ELF-1 (cell line): ENCODE measurements at places on chromosomes 13 and 19.
A peak's percentile ranks its signal among the peaks of the same experiment; 100 is the strongest.

GRCh38 chr13:112583592-112584277 lies 4.2 kb downstream of the TUBGCP3 start:
- no peak for DNase-seq

GRCh38 chr19:4403005-4403761 lies 743 bp downstream of the CHAF1A start:
- DNase-seq, result no peak

- DNase-seq, result peak; percentile 55
These were observed 4.2 kb upstream of the ZSCAN4 start for GRCh38 chr19:57664269-57665127.

DNA sequence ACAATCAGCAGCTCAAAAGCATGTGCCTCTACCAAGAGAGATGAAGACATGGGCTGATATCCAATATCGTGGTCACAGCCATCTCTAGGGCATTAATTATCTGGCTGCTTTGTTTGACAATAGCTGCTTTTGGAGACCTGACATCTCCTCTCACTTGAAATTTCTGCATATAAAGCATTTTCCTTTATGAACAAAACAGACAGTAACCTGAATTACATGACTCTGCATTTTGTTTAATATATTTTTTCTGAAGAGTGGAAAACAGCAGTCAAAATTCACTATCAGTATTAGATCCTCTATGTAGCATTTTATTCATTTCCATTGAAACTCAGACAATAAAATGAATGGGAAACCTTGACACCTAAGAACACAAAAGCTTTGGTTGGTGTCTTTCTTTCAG lies 42.4 kb upstream of the ESD start:
- no peak for DNase-seq

DNA sequence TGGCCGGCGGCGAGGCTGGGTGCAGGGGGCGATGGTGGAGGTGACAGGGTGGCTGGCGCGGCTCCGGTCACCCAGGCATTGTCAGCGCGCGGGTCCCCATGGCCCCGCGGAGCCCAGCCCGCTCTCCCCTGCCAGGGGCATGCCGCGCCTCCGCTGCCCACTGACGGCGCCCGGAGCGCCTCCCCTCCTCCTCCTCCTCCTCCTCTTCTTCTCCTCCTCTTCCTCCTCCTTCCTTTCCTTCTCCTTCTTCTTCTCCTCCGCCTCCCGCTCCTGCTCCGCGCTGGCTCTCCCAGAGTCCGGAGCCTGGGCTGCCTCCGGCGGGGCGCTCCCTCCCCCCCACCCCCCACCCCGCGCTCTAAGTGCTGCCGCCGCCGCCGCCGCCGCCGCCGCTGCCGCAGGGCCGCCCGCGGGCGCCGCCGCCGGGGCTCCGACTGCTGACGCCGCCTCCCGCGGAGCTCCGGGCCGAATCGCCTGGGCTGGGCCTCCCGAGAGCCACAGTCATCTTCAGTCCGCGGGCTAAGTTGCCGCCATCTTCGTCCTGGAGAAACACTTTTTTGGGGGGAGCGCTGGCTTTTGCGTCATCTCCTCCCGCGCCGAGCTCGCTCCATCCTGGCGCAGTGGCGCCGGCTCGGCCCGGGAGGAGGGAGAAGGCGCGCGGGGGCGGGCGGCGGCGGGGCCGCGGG lies 348.3 kb downstream of the LIG4 start:
- DNase-seq, result peak; percentile 10

GRCh38 chr19:48739404-48740163 lies 826 bp downstream of the RASIP1 start:
- DNase-seq, result no peak

- peak; percentile 47 for DNase-seq
These were observed 284.3 kb downstream of the FOXO1 start for GRCh38 chr13:40381935-40382764.

DNA sequence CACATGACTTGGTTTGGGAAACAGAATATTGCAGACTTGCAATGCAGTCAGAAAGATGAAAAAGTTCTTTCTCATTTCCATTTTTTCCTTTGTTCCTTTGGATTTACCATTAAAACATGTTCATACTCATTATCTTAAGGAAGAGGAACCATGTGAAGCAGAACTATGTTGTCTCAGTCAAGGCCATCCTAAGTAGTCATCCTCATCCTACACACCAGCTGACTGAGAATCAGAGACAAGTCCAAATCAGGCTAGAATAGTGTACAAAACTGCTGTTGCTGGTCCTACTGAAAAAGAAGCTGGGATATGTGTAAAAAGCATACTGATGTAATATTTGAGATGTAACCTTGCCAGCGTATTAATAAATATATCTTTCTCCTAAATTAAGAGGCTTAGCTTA lies 433.4 kb downstream of the SLITRK5 start:
- no peak for DNase-seq

DNA sequence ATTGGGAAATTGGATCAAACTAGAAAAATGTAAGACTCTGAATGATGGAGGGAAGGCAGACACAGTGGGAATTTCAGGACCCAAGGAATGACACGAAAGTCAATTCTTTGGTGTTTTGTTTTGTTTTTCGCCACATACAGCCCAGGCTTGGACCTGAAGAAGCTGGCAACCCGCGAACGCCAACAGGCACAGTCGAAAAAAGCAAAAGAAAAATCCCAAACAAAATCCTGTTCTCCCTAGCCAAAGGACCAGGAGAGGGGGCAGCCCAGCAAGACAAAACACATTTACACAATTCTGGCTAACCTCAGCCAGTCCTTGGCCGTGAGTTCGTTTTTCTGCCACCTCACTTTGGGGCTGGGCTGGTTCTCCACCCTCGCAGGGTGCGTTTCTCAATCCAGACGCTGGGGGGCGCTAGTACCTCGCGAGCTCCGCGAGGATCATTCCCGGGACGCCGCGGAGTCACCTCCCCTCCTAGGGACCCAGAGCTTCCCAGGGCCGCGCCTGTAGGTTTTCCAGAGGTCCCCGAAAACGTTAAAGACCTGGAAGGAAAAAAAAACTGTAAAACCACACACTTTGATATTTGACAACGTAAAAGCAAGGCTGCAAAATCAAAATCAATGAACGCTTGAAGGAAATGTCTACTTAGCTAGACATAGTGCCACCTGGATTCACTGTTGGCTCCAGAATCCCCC lies 34.9 kb upstream of the TPM4 start:
- DNase-seq, result peak; percentile 90

- peak; percentile 79 for DNase-seq
These were observed at the start of gene USHBP1 for GRCh38 chr19:17264641-17264979. USHBP1 (minus strand) TSS chr19:17264745; CDS start chr19:17264299, 446 bp downstream.

DNA sequence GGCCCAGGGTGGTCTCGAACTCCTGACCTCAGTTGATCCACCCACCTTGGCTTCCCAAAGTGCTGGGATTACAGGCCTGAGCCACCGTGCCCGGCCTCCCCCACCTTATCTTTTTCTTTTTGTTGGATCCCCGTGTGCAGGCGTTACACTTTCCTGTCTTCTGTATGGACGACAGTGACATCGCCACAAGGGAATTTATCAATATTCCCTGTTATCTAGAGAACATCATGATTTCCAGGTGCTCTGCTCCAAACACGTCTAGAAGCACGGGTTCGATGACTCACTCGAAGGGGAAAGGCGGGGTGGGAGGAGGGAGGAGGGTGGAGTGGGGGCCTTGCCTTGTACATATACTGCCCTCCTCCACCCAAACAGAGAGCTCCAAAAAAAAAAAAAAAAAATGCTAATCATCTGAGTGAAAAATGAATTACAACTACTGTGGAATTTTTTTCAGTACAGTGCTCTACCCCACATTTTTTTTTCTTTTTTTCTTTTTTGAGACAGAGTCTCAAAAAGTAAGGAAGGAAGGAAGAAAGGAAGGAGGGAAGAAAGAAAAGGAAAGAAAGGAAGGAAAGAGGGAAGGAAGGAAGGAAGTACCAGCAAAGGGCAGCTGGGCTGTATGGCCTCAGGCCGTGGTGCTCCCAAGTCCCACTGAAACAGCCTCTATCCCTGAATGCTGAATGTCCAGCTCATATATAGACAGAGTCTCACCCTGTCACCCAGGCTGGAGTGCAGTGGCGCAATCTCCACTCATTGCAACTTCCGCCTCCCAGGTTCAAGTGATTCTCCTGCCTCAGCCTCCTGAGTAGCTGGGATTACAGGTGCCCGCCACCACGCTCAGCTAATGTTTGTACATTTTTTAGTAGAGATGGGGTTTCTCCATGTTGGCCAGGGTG lies 36.8 kb downstream of the INSR start:
- DNase-seq, result peak; percentile 61

DNA sequence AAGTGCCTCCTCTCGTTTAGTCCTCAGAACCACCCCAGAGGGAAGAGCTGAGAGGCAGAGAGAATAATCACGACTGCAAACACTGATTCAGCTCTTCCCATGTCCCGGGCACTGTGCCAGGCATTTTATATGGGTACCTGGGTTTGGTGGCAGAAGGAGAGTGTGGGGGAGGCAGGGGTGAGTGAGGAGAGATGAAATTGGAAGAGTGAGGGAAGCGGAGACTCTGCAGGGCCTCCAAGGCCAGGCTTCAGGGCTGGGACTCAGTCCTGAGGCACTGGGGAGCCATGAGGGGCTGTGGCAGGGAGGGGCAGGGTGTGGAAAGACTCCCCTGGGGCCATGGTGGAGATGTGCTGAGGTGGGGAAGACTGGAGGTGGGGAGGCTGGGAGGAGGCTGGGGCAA lies 8.7 kb downstream of the SYNGR4 start:
- no peak for DNase-seq

GRCh38 chr19:31344403-31344802 lies 4.8 kb downstream of the TSHZ3 start:
- peak; percentile 24 for DNase-seq

DNA sequence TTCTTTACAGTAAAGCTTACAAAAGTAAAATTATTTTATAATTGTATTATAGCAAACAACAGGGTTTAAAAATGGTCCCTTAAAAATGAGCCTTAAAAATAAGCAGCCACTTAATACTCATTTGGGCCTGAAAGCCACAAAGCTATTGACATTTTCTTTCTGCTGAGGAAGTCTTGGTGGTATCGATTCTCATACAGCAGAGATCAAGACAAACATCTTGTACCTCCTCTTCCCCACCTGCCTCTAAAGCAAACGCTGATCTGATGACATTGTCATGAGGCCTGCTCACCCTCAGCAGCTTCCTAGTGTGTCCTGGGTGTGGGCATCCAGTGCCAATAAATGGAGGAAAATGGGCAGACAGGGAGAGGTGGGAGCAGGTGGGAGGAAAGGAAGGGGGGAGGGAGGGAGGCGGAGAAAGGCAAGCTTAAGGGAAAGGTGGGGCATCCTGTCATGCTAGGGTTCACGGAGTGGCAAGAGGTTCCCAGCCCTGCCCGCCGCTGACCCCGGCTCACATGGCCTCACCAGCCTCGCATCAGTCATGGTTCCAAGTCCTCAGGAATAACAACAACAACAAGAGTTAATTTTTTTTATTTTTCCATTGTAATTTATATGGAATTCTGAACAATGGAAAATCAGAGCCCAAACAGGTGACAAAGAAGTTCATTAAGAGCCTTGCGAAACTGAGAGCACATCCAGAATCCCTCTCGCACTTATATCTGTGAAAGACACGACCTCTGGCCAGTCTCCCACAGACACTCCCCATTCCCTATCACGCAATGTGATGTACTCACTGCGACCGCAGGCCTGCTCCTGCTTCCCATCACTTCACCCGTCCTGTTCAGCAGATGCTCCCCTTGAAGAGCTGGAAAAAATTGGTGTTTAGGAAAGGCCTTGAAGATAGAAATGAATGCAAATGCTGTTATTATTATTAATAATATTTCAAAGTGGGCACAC lies 15.1 kb upstream of the ATP11A start:
- DNase-seq, result no peak

- DNase-seq, result no peak
These were observed 2.8 kb downstream of the TMEM150B start for GRCh38 chr19:55322204-55322885.

GRCh38 chr13:68081061-68081460 lies 850.9 kb upstream of the PCDH9 start:
- DNase-seq, result no peak

GRCh38 chr19:17751103-17751911 lies at the start of gene FCHO1:
FCHO1 (plus strand) TSS chr19:17751477; CDS start chr19:17755165, 3,688 bp downstream.
- DNase-seq, result no peak

DNA sequence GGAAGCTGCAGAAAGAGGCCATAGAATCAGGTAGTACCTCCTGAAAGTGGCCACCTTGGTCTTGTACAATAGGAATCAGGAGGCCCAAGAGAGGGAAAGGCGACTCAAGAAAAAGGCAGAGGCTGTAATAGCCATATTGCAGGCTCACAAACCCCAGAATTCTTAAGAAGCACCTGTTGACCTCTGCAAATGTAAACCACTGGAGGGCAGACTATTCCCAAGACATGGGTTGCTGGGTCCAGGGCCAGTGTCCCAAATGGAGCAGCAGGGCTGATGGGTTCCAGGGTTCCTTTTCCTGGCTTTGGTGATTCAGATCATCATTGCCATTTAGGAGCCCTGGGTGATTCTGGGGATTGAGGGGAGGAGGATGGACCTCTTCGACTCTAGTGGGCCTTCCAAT lies 167.6 kb downstream of the B3GLCT start:
- no peak for DNase-seq

DNA sequence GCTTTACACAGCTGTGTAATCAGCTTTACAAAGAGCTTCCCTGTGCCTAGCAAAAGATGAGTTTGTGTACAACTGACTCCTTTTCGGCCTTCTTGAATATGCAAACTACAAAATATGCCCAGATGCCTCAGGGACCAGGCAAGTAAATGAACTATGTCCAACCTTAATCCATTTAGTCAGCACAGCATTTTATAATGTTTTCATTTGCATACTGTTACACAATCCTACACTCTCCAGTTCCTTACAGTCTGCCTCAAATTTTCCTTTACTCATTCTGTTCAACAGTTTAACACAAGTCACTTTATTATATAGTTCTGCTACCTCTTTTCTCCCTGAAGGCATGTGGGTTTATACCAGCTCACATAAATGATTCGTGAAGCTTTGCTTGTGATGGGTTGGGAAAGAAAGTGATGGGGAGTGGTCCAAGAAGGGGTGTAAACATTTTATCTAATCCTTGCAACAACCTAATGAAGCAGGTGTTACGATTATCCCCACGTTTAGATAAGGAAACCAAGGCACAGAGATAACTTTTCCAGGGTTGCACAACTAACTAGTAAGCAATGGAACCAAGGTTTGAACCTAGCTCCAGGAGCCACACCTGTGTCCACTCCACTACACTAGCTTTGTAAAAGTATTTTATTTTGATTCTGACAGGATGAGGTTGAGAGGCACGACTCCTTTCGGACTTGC lies 3.3 kb upstream of the USP12 start:
- DNase-seq, result no peak
